ENCODE measurements at places on chromosomes 2 and 18. TPM values are rescaled to one million over a fixed set of nuclear protein-coding genes. Genes with fewer than 3 reads are reported as not detected.

The DHX57 gene
- 14.1 TPM for total RNA-seq

The EPB41L3 gene
- 10.9 TPM for total RNA-seq

The CACNB4 gene
- 0.20 TPM for total RNA-seq

The ERICH2 gene
- not detected for total RNA-seq

- no peak for DNase-seq
Measured at GRCh38 chr2:10631405-10631804, 58.4 kb downstream of the NOL10 start.

DNA sequence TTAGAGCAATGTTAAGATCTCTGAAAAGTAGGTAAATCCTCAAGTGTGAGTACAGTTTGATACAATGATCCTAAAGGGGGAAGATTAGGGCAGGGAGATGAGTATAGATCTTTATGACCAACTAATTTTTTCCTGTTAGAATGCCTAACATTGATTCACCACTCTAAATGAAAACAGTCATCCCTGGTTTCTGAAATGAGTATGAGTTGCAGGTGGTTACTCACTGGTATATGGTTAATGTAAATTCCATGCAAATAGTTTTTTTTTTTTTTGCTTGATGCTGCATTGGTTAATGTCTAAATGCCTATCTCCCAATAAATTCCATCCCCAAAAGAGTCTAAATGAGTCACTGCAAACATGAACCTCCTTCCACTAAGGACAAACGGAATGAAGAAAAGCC is 55.0 kb upstream of the SERPINB2 start:
- no peak for DNase-seq

GRCh38 chr2:118882693-118883336 is 35.4 kb upstream of the EN1 start:
- DNase-seq: peak; percentile 83

GRCh38 chr18:62828852-62829251 is 113.5 kb downstream of the PHLPP1 start:
- DNase-seq: no peak

GRCh38 chr18:48566589-48566988 is 27.8 kb downstream of the CTIF start:
- no peak for DNase-seq

DNA sequence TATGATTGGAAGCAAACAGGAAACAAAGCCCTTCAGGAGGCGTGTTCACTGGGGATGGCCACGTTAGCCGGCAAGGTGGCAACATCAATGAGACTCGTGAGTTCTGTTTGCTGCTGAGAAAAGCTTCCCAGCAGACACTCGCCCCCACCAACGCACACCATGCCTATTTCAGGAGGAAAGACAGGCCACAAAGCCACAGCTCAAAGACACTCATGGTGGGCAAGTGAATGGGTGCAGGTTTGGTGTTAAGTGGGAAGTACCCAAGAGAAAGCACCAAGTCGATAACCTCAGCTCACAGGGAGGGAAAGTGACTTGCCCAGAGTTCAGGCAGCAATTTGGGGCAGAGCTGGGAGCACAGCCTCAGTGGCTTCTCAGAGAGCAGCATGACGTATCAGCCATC is 10.5 kb upstream of the MTERF4 start:
- DNase-seq: peak; percentile 27

- no peak for DNase-seq
Measured at GRCh38 chr2:1548910-1549673, 135.8 kb downstream of the TPO start.

- DNase-seq: peak; percentile 27
Measured at GRCh38 chr2:42238644-42239288, 69.6 kb downstream of the EML4 start.

GRCh38 chr2:172230332-172230888 is 127.7 kb upstream of the DLX2 start:
- DNase-seq: no peak

DNA sequence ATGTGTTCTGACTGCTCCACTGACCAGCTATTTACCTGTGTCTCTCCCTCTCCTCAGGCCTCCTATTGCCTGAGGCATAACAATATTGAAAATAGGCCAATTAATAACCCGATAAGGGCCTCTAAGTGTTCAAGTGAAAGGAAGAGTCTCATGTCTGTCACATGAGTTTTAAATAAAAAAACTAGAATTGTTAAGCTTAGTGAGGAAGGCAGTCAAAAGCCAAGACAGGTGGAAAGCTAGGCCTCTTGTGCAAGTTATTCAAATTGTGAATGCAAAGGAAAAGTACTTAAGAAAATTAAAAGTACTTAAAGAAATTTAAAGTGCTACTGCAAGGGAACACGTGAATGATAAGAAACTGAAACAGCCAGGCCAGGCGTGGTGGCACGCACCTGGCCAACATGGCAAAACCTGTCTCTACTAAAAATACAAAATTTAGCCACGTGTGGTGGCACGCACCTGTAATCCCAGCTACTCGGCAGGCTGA is 44.9 kb upstream of the TAF4B start:
- no peak for DNase-seq

GRCh38 chr2:178304333-178304732 is 110.0 kb downstream of the OSBPL6 start:
- DNase-seq: no peak

DNA sequence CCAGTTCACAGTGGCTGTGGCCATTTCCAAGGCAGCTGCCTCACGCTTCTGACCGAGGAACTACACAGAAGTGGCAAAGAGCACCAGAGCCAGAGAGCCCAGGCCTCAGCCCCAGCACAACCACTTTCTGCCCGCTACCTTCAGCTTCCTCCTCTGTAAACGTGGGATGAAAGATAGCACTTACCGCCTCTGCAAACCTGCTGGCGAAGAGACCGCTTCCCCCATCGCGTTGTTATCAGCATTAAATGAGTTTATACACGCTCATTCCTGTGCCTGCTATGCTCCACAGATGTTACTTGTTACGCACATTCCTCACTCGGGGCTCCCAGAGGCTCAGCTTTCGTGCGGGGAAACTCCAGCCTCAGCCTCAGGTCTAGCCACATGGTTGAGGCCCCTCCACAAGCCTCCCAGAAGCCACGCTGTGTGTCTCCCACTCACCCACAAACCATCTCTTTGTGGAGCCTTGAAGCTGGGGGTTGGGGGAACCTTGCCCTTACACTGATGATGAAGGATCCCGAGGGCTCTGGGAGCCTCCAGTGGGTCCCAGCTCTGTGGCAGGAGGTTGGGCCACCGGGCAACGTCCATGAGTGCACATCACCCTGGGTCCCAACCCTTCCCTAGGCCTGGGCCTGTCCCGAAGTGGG is 63.3 kb upstream of the SMAD7 start:
- peak; percentile 22 for DNase-seq

DNA sequence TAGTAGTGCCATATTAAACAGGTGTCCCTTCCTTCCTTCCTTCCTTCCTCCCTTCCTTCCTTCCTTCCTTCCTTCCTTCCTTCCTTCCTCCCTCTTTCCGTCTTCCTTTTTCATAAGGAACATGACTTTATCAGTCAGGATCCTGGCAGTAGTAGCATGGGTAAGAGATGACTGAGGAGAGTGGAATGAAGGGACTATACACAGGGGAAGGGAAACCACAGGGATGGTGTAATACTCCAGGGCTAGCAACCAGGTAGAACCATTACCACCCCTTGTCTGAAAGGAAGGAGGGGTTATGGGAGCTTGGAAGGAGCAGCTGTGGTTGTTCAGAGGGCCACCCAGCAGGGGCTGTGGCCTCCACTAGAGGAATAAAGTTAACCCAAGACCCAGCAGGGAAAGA is 23.2 kb upstream of the KDM3A start:
- no peak for DNase-seq

- DNase-seq: no peak
Measured at GRCh38 chr2:178377046-178377445, 73.9 kb downstream of the PRKRA start.

DNA sequence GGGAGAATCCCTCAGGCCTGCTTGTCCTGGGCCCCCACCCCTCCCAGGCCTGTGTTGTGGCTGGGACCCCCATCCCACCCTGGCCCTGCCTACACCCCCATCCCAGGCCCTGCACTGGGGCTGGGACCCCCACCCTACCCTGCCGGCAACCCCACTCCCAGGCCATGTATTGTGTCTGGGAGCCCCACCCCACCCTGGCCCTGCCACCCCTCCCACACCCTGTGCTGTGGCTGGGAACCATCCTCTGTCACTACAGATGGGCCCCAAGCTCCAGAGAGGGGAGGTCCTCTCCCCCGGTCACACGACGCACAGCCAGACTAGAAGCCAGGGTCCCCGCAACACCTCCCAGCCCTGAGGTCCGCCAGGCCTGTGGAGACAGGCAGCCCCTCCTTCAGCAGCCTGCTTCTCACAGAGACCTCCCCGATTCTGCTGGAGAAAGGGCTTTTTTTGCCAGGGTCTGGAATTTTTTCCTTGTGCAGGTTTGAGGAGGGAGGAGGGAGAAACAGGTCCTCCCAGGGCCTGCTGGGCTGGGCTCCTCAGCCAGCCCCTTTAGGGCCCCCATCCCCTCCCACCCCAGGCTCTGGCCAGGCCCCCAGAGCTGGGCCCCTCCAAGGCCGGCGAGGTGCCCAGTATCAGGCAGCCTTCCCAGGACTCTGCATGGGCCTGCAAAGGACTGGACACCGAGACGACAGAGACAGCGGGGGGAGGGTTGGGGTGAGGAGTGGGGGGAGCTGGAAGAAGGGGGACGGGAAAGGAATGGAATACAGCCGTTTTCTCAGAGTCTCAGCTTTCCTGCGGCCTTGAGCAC is 28.0 kb downstream of the KIF1A start:
- peak; percentile 2 for DNase-seq

Measured in CD4-positive, alpha-beta T cell (primary cell).